ENCODE measurements at places on chromosomes 6 and 20. TPM values are rescaled to one million over a fixed set of nuclear protein-coding genes. Genes with fewer than 3 reads are reported as not detected.
A peak's percentile ranks its signal among the peaks of the same experiment; 100 is the strongest.

DNA sequence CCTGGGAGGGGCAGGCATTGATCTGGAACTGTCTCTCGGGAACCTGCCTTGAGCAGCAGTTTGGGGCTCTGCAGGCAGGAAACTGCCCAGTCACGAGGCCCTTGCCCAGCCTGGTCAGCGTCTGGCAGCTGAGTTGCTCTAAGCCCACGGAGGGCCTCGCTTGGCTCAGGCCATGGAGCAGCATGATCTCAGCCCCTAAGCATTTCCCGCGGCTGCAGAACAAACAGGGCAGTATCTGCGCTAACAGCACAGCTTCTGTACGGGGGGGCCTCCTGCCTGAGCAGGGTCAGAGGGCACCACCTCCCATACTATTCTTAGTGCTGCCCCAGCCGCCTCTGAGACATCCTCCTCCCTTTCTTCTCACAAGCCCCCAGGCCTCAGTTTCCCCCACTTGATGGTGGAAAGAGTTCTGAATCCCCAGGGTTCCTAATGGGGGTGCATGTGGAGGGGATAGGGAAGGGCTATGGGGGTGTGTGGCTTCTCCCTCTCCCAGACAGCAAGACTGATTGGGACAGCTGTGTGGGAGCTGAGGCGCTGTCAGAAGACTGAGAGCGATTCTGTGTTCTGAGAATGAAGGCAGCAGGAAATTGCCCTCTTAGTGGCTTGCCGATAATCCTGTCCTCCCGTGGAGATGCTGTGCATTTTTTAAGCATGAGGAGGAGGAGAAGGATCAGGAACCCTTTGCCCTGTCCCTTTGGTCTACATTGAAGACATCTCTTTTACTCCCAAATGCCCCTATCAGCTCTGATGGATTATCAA lies 46.4 kb downstream of the MOCS1 start:
- H3K27me3 ChIP-seq, result peaks cover 42% of the 10 kb centered on the region
- no peak for DNase-seq
- H3K4me1 ChIP-seq, result no peaks in the 10 kb centered on the region
- H3K36me3 ChIP-seq, result no peaks in the 10 kb centered on the region
- H3K4me3 ChIP-seq, result no peak overlapping the region

DNA sequence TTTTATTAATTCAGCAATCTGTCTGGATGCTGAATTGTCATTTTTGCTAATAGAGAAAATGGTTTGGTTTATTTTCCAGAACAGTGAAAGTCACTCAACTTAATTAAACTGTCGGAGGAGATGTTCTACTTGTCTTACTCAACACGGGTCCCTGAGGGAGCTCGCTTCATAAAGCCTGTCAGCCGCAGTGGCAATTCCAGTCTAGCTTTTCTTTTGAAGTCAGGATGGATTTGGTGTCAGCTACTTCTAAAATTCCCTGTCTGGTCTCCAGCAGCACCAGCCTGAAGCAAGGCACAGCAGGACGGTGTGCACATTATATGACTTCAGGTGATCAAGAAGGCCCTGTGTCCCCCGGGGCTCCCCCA lies 261.5 kb downstream of the SLC24A3 start:
- no peaks in the 10 kb centered on the region for H3K4me1 ChIP-seq
- no peaks in the 10 kb centered on the region for H3K36me3 ChIP-seq
- H3K27me3 ChIP-seq, result no peaks in the 10 kb centered on the region

DNA sequence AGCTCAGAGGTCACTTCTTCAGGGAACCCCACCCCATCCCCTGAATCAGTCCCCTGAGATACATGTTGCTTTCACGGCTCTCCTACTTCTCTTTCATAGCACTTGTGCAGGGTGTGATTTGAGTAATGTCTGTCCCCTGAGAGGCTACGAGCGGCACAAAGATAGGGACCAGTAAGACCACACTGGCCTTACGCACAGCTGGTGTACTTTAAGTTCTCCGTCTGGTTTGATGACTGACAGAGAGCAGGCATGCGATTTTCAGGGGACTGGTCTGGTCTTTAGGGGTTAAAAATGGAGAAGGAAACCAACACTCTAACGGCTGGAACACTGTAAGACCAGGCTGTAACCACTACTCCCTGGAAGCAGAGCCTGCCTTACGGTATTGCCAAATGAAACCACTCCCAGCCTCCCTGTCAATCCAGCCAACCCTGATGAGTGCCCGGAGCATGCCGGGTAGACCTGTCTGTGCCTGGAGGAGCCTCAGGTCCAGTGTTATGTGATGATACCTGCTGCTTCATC lies 47.1 kb downstream of the ELMO2 start:
- peaks cover 63% of the 10 kb centered on the region for H3K4me1 ChIP-seq
- no peaks in the 10 kb centered on the region for H3K27me3 ChIP-seq
- no peak for DNase-seq
- H3K4me3 ChIP-seq, result no peak overlapping the region

- peaks cover 3% of the 10 kb centered on the region for H3K36me3 ChIP-seq
- no peak overlapping the region for H3K27ac ChIP-seq
- no peak for DNase-seq
- H3K4me1 ChIP-seq, result peaks cover 4% of the 10 kb centered on the region
- H3K4me3 ChIP-seq, result no peak overlapping the region
- H3K27me3 ChIP-seq, result peaks cover 10% of the 10 kb centered on the region
Observed at GRCh38 chr6:44712353-44713111, 325.0 kb downstream of the CDC5L start.

- no peak overlapping the region for H3K27ac ChIP-seq
- H3K36me3 ChIP-seq, result peaks cover 2% of the 10 kb centered on the region
- no peaks in the 10 kb centered on the region for H3K27me3 ChIP-seq
- no peak for DNase-seq
Observed at GRCh38 chr20:62894261-62894660, 32.0 kb downstream of the DIDO1 start.

DNA sequence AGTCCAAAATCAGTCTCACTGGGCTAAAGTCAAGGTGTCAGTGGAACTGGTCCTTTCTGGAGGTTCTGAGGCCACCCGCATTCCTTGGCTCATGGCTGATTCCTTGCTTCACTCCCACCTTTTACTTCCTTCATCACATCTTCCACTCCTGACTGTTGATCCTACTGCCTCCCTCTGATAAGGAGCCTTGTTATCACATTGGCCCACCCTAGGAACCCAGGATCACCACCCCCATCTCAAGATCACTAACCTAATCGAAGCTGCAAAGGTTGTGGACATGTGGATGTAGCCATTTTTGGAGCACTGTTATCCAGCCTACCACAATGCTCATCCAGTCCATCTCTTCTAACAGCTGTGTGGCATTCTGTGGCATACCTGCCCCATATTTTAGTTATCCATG lies 87.2 kb downstream of the TNFAIP3 start:
- no peaks in the 10 kb centered on the region for H3K36me3 ChIP-seq
- H3K4me3 ChIP-seq, result no peak overlapping the region
- H3K27me3 ChIP-seq, result no peaks in the 10 kb centered on the region
- no peak for DNase-seq
- peaks cover 25% of the 10 kb centered on the region for H3K4me1 ChIP-seq

The LY6G6D gene
- total RNA-seq, result not detected

DNA sequence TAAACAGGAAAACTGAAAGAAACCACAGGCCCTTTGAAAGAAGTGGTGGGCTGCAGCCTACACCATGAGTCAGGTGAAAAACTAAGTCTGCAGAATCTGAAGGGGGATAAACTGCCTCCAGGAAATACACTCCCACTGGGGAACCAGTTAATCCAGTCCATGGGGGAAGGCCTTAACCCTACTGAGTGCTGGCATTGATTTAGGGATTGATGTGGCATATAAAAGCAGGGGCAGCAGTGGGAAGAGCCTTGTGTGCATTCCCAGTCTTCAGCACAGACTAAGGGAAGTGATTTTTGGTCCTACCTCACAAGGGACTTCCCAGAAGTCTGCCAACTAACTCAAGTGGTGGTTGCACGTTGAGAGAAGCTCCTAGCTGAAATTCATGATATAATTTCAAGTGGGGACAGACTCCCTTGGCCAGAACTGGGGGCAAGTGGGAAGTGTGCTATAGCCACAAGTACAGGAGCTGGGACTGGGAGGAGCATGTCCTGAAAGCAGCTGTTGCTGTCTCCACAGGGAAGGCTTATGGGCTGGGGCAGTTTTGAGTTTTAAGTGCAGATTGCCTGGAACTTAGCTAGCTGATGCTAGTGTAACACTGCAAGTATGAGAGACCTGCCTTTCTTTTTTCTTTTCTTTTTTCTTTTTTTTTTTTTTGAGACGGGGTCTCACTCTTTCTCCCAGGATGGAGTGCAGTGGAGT lies 31.2 kb downstream of the CITED2 start:
- H3K4me1 ChIP-seq, result peaks cover 9% of the 10 kb centered on the region
- DNase-seq, result no peak
- no peaks in the 10 kb centered on the region for H3K27me3 ChIP-seq
- peaks cover 6% of the 10 kb centered on the region for H3K36me3 ChIP-seq
- H3K4me3 ChIP-seq, result no peak overlapping the region

The TMC2 gene
- total RNA-seq, result not detected

DNA sequence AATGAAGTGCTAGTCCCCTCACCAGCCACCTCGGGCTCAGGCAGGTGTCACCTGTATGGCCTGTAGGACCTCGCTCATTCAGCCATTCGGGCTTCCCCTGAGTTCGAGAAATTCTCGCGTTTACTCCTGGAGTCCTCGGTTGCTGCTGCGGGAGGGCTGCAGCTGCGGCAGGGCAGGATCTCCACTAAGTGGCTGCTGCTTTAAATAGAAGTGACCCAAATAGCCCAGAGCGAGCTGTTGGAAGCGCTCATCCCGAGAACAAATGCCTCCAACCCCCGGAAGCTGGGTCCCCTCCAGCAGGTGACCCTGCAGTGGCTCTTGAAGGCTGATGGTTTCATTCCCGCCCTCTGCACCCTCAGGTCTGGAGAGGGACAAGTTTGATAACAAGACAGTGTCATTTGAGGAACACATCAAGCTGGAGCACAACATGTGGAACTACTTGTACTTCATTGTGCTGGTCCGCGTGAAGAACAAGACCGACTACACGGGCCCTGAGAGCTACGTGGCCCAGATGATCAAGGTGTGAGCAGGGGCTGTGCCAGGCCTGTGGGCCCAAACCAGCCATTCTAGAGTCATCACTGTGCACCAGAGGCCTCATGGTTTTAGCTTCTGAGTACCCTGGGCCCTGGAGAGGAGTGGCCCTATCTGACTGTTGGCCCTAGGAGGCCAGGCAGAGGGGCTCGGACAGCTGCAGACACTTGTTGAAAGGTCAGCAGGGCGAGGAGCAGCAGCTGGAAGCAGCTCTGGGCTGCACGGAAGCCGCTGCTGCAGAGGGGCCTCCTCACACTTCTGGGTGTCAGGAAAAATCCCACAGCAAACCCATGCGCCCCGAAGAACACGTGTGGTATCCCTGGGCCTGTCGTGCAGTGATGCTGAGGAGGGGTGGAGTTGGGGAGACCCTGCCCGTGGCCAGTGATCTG lies 18.1 kb downstream of the UQCC2 start:
- H3K27ac ChIP-seq, result peak overlapping the region; percentile 99
- H3K4me1 ChIP-seq, result peaks cover 56% of the 10 kb centered on the region
- DNase-seq, result no peak
- H3K36me3 ChIP-seq, result peaks cover 12% of the 10 kb centered on the region

GRCh38 chr6:80456724-80457438 lies 350.4 kb downstream of the BCKDHB start:
- H3K4me3 ChIP-seq, result no peak overlapping the region
- H3K4me1 ChIP-seq, result no peaks in the 10 kb centered on the region
- no peak for DNase-seq
- H3K27ac ChIP-seq, result no peak overlapping the region
- H3K27me3 ChIP-seq, result no peaks in the 10 kb centered on the region
- H3K36me3 ChIP-seq, result no peaks in the 10 kb centered on the region

DNA sequence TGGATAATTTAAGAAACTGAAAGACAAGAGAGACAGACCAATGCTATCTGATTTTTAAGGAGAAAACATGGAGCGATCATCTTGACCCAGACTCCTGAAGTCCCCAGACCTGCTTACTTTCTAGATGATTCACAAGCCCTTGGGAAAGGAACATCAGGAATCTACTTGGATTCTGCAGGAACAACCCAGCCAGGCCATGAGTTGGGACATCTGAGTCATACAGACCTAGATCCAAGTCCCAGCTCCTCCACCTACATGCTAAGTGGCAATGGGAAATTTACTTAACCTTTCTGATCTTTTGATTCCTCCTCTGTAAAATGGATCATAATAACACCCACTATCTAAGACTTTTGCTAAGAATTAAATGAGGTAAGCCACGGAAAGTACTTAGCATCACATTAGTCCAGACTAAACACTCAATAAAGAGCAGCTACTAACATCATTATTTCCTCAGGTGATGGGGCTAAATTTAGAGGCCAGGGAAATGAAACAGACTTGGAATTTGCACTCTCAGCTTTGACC lies 61.0 kb upstream of the MAFB start:
- H3K27me3 ChIP-seq, result peaks cover 7% of the 10 kb centered on the region
- H3K27ac ChIP-seq, result no peak overlapping the region
- no peaks in the 10 kb centered on the region for H3K36me3 ChIP-seq
- peaks cover 7% of the 10 kb centered on the region for H3K4me1 ChIP-seq

The BPIFB1 gene
- total RNA-seq, result not detected

DNA sequence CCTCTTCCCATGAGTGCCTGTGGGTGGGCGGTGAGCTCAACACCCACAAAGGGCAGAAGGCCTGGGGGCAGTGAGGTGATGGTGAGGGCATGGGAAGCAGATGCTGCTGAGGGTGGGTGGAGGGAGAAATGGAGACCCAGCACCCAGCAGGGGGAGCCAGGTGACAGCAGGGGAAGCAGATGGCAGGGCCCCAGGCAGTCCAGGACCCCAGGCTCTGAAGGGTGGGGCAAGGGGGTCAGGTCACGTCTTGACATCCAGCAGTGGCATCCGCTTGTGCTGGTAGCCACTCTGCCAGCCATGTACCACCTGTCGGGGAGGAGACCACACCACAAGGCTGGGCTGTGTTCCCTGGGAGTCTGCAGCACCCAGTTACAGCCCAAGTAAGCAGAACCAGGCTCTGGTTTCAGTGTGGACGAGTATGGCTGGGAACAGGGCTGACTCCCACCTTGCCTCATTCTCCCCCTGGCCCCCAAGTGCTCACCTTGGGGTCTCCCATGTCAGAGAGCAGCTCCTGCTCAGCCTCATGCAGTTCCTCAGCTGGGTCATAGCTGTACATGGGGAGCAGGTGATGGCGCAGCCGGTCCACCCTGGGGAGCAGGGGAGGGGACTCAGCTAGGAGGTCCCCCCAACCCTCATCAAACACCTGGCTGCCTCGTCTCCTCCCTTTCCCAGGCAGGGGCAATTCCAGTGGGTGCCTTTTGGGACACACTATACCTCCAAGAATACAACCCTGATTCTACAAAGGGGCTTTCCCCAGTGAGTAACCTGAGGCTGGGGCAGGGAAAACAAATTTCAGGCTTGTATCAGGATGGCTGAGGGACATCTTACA lies 2.0 kb downstream of the SMIM29 start:
- peak overlapping the region; percentile 94 for H3K4me3 ChIP-seq
- DNase-seq, result peak; percentile 28
- H3K36me3 ChIP-seq, result peaks cover 4% of the 10 kb centered on the region
- no peaks in the 10 kb centered on the region for H3K27me3 ChIP-seq
